ENCODE measurements at places on chromosomes 1 and 21.

- DNase-seq = no peak
Observed at GRCh38 chr1:64608005-64608650, 136.7 kb upstream of the RAVER2 start.

- DNase-seq = peak; percentile 27
Observed at GRCh38 chr1:167263819-167264464, 43.3 kb downstream of the POU2F1 start.

DNA sequence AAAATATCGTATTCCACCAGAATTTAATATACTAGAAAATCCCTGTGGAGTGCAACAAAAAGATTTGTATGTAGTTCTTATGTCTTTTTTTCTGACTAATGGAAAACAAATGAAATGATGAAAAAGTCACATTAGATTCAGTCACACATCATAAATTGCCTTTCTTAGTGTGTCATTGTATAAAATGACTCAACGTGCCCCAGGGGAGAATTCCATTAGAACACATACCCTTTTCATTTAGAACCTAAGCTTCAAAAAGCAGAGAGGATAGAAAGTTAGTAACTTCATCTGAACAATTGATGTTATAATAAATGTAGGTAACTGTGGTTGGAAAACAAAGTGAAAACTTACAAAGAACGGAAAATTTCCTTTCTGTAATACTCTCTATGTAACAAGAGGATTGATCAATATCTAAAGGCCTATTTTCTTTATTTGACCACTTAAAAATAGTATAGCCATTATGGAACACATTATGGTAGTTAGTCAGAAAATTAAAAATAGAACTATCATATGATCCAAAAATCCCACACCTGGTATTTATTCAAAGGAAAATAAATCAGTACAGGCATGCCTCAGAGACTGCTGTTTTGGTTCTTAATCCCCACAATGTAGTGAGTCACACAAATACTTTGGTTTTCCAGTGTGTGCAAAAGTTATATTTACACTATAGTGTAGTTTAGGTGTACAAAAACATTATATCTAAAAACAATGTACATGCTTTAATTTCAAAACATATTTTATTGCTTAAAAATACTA is 1016.1 kb downstream of the KCNT2 start:
- DNase-seq = no peak

GRCh38 chr1:234969581-234970400 is 158.8 kb downstream of the TOMM20 start:
- no peak for DNase-seq

- no peak for DNase-seq
Observed at GRCh38 chr1:42807056-42807668, 9.8 kb upstream of the ERMAP start.

GRCh38 chr1:97919585-97920261 is 1.1 kb downstream of the DPYD start:
- peak; percentile 33 for DNase-seq

GRCh38 chr1:225921734-225922709 is 2.0 kb downstream of the PYCR2 start:
- DNase-seq = no peak

DNA sequence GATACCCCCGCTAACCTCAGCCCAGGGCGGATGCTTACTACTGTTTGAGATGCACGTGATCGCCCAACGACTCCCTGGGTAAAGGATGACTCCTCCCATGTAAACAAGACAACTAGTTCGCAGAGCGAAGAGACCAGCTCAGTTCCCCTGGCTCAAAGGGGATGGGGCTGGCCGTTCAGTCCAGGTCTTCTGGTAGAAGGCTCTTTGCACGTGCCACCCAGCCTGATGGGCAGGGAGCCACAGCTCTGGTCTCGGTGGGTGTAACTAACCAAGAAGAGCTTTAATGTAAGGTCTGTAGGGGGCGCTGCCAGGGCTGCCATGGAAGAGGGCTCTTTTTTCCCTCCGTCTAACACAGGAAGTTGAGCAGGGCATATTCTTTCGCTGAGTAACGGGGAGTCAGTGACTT is 49.4 kb upstream of the PARP1 start:
- DNase-seq = peak; percentile 49

GRCh38 chr1:75338616-75339483 is 204.7 kb downstream of the LHX8 start:
- DNase-seq = no peak

DNA sequence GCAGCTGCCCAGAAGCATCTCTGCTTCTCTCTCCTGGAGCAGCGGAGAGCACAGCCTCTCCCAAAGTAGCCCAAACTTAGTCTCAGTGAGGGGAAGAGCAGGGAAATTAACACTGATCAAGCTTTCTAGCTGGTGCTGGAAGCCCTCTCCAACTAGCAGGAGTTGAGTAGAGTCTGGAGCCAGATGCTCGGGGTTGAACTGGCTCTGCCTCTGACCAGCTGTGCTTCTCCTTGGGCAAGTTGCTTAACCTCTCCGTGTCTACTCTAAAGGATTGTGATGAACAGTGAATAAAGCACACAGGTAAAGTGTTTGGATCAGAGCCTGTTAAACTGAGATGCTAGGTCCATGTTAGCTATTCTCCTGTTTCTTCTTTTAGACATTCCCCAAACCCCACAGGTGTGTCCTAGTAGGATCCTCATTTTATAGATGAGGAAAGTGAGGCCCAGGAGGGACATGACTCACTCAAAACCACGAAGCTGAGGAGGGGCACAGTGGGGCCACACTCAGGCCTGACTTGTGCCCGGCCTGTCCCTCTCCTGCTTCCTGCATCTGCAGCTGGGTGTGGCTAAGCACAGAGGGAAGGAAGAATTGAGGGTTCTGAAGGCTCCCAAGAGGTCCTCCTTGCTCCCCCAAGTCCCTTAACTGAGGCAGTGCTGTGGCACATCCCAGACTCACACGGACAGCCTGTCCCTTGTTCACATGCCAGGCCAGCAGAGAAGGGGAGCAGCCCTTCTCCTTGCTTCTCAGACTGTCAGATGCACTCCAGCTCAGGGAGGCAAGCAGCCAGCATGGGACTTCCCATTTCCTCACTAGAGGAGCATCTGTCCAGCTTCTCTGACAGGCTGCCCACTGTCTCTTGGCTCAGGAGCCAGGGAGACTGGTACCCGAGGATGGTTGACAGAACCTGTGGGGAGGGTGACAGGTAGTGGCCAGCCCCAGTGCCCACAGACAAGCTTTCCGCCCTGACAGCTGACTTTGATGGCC is 152.0 kb upstream of the IGSF21 start:
- DNase-seq = no peak

- no peak for DNase-seq
Observed at GRCh38 chr1:35925741-35926140, 5.2 kb upstream of the AGO3 start.

GRCh38 chr1:25095635-25096200 is 136.6 kb downstream of the SYF2 start:
- no peak for DNase-seq

DNA sequence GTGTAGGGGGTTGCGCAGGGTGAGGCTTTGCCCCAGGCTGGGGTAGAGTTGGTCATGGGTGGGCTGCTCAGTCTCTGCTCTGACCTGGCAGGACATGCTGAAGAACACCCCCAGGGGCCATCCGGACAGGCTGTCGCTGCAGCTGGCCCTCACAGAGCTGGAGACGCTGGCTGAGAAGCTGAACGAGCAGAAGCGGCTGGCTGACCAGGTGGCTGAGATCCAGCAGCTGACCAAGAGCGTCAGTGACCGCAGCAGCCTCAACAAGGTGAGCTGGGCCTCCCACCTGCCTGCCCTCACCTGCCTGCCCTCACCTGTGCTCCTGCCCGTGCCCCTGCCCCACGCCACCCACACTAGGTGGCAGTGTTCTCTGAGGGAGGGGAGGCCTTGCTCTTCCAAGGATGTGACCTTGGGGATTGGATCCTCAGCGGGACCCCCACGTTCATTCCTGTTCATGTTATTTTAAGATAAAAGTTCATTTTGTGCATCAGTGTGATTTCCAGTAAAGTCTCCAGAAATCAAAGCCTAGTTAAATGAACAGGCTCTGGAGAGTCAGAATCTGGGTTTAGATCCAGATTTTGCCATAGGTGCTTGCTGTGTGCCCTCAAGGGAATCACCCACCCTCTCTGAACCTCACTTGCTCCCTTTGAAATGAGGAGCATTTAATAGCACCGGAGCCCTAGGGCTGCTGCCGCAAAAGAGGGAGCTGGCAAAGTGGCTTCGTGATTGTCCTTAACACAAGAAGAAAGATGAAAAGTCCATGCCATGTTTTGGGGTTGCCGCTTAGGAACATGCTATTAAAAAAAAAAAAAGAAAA is 87.9 kb downstream of the ARHGEF10L start:
- DNase-seq = no peak

DNA sequence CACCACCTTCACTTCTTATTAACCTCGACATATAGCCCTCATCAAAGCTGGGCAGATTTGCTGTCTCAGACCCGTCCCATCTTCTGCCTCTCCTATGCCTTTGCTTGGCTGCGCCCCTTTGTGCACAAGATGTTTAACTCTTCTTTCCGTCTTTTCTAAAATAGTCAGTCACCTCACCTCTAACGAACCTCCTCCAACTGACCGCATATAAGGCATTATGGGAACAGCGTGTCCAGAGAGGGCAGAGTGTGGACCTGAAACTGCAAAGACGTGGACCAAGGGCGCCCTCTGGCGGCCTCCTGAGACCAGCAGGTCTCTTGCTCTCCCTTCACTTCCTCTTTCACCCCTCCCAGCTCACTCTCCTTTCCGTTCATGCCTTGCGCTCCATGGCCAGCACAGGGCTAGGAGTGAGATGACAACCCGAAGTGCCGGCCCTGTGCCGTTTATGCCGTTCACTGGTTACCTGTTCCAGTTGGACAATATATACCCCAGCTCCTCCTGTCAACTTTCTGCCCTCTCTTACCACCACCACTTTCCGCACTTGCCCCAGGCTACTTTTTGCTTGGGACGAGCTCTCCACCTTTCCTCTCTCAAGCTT is 2.5 kb upstream of the METTL25B start:
- DNase-seq = peak; percentile 84

- DNase-seq = no peak
Observed at GRCh38 chr21:37711286-37711829, 204.9 kb downstream of the KCNJ6 start.

- DNase-seq = no peak
Observed at GRCh38 chr1:115654663-115655305, 13.0 kb downstream of the VANGL1 start.

GRCh38 chr21:41670056-41670805 is 96.6 kb downstream of the RIPK4 start:
- DNase-seq = no peak

- DNase-seq = no peak
Observed at GRCh38 chr1:231153726-231154125, 8.1 kb upstream of the TRIM67 start.

GRCh38 chr21:34536820-34537219 is 24.8 kb upstream of the KCNE1 start:
- DNase-seq = no peak

GRCh38 chr21:31343680-31344480 is at the start of gene TIAM1:
Gene TIAM1, minus strand, starts transcription at chr21:31344261. Its CDS starts 77,289 bp downstream, at chr21:31266972.
- peak; percentile 57 for DNase-seq

GRCh38 chr1:197973206-197973605 is 56.0 kb downstream of the LHX9 start:
- no peak for DNase-seq

GRCh38 chr21:45571641-45572040 is 29.4 kb upstream of the SLC19A1 start:
- DNase-seq = no peak

GRCh38 chr1:200445213-200445612 is 35.4 kb upstream of the ZNF281 start:
- no peak for DNase-seq

DNA sequence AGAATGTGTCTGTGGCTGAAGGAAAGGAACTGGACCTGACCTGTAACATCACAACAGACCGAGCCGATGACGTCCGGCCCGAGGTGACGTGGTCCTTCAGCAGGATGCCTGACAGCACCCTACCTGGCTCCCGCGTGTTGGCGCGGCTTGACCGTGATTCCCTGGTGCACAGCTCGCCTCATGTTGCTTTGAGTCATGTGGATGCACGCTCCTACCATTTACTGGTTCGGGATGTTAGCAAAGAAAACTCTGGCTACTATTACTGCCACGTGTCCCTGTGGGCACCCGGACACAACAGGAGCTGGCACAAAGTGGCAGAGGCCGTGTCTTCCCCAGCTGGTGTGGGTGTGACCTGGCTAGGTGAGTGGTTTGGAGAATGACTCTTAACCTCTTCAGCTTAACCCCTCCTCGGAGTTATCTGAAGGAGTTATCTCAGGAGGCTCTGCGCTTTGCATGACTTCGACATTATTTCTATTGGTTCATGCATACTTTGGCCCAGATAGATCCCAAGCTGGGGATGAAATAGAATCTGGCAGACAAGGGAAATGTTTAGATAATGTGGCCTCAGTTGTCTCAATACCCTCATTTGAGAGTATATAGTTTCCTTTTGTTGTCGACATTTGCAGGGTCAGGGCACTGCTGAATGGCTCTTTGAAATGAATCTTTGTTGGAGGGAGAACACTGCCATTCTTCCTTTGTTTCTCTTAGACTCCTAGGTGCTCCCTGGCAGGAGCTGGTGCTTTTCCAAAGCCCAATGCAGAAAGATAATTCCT is 39.7 kb downstream of the PTGFRN start:
- DNase-seq = no peak

GRCh38 chr1:173628888-173629287 is 6.2 kb upstream of the TEX50 start:
- peak; percentile 11 for DNase-seq

DNA sequence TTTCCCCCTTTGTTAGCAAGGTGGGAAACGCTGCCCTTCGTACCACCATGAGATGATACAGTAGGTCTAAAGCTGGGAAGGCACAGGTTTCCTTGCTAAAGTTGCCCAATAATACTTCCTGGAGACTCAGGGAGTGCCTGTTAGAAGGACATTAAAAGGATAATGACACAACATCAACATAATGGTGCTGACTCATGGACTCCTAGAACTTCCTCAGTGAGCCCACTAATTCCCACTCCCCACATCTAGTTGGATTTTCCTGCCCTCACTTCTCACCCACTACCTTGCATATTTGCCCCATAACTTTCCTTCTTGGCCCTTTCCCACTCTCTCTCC is 17.5 kb downstream of the CFAP45 start:
- no peak for DNase-seq

GRCh38 chr1:67281244-67281643 is 26.4 kb upstream of the IL12RB2 start:
- no peak for DNase-seq

GRCh38 chr1:17348593-17349234 is 23.3 kb upstream of the PADI6 start:
- DNase-seq = no peak

- DNase-seq = no peak
Observed at GRCh38 chr1:97010566-97011264, 289.1 kb downstream of the PTBP2 start.
